Bronchus fibroblast of lung (primary cell): ENCODE measurements at places on chromosomes 4 and X. TPM values are rescaled to one million over a fixed set of nuclear protein-coding genes. Genes with fewer than 3 reads are reported as not detected.

PAGE5 gene
- not detected in 2 replicates for total RNA-seq

ZNF732 gene
- 1.0 and 1.2 TPM in 2 replicates for total RNA-seq

TRIM2 gene
- 21.1 and 26.1 TPM in 2 replicates for total RNA-seq

MAOB gene
- total RNA-seq, result under 0.01 and 0.17 TPM in 2 replicates
